ENCODE measurements at places on chromosomes 3 and 15. TPM values are rescaled to one million over a fixed set of nuclear protein-coding genes. Genes with fewer than 3 reads are reported as not detected.

DNA sequence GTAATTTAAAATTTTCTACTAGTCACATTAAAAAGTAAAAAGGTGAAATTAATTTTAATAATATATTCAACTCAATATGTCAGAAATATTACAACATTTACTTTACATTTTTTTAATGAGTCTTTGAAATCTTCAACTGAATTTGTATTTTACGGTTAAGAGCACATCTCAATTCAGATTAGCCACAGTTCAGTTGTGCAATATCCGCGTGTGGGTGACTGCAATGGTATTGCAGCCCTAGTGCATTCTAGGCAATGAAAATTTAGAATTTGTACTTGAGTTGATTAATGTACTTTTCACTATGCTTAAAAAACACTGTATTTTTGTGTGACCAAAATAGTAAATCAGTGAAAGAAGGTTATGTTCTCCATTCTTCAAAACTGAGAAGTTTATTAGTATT lies 57.3 kb downstream of the CEP63 start:
- no peak for DNase-seq

GRCh38 chr3:69848113-69848512 lies 108.8 kb downstream of the MITF start:
- no peak for DNase-seq

DNA sequence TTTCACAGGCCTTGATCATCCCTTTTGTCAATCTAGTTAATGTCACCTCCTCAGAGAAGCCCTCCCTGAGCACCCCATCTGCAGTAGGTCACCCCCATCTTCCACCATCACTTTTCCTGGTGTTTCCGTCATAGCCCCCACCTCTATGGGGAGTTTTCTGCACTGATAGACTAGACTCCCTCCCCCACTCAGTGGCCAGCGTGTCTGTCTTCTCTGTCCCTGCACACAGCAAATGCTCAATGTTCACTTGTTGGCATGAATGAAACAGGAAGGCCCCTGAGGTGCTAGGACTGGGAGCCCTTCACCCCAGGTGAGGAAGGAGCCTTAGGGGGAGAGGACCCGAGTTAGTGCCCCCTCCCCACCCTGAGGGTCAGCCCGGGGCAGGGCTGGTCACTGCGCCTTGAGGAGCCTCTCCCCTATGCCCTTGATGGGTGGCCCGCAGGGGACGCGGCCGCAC lies 15.8 kb upstream of the FANCD2 start:
- DNase-seq: no peak

Gene TEX55
- 0.27 TPM for total RNA-seq

Gene LRRC2
- 7.1 TPM for total RNA-seq

- DNase-seq: peak; percentile 17
Measured at GRCh38 chr3:131193641-131194238, 167.1 kb downstream of the NEK11 start.

- no peak for DNase-seq
Measured at GRCh38 chr3:129282727-129283327, 4.2 kb downstream of the HMCES start.

Gene TPRG1
- 0.35 TPM for total RNA-seq

Gene GABRR3
- not detected for total RNA-seq

Gene STAB1
- total RNA-seq: 3.0 TPM

Gene MYD88
- total RNA-seq: 42.6 TPM

Gene AADACL2
- total RNA-seq: not detected

DNA sequence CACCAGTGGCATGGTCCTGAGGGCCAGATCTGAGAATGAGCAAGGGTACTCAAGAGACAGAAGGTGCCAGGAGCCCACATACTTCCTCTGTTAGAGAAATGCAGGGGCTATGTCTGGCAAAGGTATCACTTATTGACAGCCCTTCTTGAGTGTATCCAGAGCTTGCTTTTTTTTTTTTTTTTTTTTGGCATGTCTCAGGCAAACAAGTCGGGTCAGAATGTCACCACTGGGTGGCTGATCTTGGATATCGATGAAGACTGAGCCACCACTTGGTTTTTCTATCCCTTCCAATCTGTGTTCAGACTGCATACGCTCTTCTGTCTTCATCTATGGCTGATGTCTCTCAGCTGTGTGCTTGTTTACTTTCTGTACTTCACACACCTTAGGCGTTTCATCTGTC lies 363.4 kb upstream of the C2CD4B start:
- DNase-seq: peak; percentile 32

GRCh38 chr3:123385001-123385401 lies 63.9 kb downstream of the ADCY5 start:
- DNase-seq: no peak

GRCh38 chr3:131217296-131217741 lies 164.3 kb upstream of the NUDT16 start:
- DNase-seq: no peak
